ENCODE measurements at places on chromosomes 16 and 17.

- no peak for DNase-seq
Observed at GRCh38 chr17:57609125-57609877, 135.8 kb downstream of the CCDC182 start.

GRCh38 chr17:39194089-39194984 lies 3.1 kb downstream of the CACNB1 start:
- DNase-seq, result no peak

DNA sequence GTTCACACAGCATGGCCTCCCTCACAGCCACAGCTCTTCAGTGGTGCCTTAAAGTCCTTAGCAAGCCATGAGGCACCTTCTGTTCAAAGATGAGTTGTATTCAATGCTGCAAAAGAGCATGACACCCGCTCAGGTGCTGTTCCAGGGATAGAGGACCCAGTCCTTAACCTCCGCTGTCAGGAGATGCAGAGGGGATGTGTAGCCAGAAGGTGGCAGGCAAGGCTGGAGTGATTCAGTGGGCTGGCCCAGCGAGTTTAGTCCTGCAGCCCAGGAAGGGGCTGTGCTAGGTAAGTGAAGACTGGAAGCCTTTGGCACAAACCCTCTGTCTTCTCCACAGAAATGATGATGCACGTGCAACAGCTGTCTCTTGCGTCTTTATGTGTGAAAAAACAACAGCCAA lies 25.0 kb upstream of the ADAM11 start:
- DNase-seq, result no peak

DNA sequence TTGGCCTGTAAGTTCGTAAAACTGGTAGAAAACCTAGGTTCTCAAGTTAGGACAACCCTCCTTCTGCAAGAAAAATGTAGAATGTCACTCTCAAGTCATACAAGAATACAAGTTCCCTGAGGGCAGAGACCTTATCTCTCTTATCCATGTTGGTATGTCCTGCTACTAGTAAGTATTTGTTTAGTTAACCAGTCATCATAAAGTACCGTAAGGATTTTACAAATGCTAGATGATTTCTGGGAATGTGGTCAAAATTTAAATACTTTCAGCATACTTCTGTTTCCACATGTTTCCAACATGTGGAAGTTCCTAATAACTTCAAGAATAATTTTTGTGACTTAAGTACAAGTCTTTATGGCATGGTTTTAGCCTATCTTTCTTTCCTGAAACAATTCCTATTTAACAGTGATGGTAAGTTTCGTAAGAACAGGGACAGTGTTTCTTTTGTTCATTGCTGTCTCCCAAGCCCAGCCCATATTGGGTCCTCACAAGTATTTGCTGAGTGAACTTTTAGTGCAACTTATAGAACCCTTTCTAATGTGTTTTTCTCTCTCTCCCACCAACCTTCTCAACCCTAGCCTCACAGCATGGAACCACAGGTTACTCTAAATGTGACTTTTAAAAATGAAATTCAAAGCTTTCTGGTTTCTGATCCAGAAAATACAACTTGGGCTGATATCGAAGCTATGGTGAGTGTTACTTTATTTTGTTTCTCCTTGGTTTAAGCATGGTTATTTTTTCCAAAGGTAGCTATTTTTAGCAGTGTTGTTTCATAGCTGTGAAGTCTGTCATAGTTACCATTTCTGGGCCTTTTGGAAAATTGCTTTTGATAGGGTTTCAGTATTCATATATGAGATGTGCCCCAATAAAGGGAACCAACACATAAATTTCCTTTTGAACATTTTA lies 4.5 kb downstream of the NBR1 start:
- no peak for DNase-seq

DNA sequence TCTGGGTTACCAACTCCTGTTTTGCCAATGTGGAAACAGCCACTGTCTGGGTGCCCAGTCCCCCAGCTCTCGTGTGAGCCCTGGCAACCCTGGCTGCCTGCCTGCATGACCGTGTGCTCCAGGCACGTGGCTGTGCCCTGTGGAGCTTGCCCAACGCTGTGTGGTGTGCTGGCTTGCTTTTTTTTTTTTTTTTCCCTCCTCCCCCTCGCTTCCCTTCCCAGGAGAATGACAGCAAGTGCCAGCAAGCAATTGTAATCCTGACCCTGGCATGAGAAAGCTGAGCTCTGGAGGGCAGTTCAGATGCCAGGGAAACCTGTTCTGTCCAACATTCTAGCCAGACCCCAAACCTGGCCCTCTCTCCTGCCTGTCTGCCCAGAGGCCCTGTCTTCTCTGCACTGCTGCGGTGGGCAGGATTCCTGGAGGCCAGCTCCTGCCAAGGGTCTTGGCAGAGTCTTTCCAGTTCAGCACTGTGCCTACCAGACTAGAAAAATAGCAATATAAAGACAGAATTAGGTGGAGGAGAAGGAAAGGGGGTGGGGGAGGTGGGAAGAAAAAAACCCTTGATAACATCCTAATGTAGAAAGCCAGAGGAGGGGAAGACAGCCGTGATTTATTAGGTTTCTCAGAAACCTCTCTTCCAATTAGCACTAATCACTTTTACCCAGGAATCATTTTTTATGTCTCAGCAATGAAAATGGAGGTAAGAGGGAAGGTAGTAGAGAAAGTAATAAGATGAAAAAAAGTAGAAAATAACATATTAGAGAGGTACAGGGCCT lies 9.0 kb downstream of the HLF start:
- DNase-seq, result no peak

DNA sequence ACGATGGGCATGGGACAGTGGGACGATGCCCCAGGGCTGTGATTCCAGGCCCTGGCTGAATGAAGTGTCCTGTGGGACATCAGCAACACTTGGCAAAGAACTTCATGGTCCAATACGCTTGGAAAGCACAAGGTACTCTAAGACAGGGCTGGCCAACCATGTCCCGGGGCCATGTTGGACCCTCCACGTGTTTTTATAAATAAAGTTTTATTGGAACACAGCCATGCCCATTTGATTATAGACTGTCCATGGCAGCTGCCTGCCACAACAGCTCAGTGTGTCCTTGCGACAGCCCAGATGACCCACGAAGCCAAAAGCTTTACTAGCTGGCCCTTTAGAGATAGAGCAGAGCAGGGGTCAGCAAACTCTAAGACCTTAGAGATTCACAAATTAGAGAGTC lies 282.1 kb downstream of the C16orf95 start:
- no peak for DNase-seq

- no peak for DNase-seq
Observed at GRCh38 chr17:43352579-43353331, 46.0 kb upstream of the ARL4D start.

- no peak for DNase-seq
Observed at GRCh38 chr16:17299790-17300189, 171.0 kb downstream of the XYLT1 start.

- DNase-seq, result no peak
Observed at GRCh38 chr17:4858882-4859260, 25.7 kb downstream of the MINK1 start.

DNA sequence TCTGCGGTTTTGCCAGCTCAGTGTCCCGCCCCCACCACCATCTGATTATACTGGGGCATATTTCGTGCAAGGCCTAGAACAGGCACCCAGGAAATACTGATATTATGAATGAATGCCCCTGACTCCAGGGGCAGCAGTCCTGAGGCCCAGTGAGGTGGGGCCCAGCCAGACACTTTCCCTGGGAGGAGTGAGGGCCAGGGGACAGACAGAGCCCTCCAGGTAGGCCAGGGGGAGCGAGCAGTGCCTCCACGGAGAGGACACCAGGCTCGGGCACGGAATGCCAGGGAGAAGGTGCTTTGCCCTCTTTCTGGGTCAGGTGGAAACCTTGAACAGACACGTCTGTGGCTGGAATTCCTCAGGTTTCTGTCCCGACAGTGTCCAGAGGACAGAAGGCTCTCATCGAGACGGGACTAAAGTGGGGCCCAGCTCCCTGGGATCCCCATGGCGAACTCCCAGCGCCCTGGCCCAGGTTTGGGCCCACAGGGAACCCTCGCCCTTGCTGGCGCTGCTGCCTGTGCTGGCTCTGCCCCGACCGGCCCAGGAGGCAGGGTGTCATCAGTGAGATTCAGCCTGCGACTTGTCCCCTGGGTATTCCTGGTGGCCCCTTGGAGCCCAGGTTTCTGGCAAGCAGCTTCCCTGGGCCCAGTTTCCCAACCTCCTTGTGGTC lies 4.3 kb downstream of the KATNB1 start:
- no peak for DNase-seq

GRCh38 chr16:62240722-62241121 lies 204.5 kb upstream of the CDH8 start:
- no peak for DNase-seq

- no peak for DNase-seq
Observed at GRCh38 chr17:55155856-55156560, 108.8 kb upstream of the HLF start.

DNA sequence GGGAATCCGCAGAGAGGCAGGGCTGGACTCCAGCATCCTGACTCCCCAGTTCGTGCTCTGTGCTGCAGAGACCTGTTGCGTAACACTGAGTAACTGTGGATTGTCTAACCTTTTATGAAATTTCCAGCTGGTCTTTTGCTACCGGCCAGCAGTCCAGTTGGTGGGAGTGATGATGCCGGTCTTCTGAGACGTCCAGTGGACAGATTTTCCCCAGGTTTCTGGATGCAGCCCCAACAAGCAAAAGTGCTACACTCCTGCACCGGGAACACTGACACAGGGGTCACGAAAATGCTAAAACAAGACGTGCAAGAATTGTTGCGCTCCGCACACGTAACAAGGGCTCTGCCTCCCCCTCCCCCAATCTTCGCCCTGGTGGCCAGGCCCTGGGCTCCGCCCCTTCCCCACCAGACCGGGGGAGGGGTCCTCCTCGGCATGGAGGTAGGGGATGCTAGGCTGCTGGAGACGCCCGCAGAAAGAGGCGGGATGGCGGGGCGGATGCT lies 701 bp upstream of the MRC2 start:
- DNase-seq, result peak; percentile 84

GRCh38 chr16:4613636-4614570 lies 785 bp downstream of the UBALD1 start:
- peak; percentile 6 for DNase-seq

DNA sequence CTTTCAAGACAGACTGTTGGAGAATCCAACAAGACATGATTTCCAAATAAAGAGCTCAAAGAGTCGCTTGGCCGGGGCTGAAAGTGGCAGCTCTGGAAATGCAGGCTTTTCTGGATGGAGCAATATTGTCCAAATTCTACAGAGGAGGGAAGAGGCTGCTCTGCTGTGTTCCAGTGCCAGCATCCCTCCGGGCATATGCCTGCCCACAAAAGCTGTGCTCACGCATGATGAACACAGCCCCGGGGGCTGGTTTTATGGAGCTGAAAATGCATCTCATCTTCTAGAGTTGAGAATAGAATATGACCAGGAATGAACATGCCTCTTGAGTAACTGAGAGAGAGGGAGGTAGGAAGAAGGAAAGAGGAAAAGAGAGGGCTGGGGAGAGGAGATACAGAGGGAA lies 74.7 kb upstream of the TOX3 start:
- no peak for DNase-seq

- no peak for DNase-seq
Observed at GRCh38 chr17:81683208-81683583, 401 bp downstream of the ARL16 start.

GRCh38 chr17:7575481-7575883 lies 4.0 kb upstream of the CD68 start:
- DNase-seq, result no peak

DNA sequence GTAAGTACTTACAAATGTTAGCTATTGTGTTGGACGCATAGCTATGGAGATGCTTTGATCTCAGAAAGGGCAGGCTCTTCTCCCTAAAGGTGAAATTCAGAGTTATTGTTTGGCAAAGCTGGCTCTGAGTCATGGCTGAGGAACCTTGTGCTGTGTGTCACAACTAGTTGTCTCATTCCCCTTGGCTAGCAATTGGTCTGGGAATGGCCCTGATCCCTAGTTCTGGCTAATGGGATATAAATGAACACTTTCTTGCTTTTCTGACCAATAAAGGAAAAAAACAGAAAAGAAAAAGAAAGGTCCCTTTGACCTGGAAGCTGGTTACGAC lies 210.6 kb downstream of the MAP2K4 start:
- no peak for DNase-seq

- DNase-seq, result no peak
Observed at GRCh38 chr16:18804540-18804939, 3.2 kb upstream of the ARL6IP1 start.

DNA sequence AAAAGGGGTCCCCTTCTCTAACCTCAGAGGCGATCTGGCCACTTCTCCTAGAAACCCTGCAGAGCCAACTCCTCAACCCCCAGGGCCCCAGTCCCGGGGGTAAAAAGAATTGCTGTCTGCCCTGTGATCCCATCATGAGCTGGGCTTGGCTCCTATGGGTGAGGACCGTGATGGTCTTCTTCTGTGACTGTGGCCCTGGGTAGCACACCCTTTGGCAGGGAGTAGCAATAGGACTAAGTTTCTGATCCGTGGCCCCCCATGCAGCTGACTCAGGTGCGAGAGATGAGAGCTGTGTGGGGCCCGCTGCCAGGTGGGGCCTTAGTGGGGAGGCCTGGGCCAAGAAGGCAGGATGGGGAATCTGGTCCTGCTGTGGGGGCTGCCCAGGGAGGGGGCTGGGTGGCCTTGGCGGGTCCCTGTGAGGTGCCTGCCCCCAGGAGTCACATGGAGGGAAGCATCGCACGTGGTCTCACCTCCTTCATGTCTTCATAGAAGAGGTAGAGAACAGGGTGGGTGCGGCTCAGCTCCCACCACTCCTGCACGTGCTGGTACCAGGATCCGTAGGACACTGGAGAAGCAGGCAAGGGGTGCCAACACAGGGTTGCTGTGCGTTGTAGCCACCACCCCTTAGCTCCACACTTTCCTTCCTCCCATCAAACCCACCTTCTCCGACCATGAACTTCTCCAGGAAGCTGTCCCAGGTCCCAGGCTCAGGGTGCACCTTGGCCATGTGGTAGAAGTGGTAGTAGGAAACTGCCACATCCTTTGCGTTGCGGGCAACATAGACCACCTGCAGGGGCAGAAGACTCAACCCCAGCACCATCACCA lies 3.3 kb downstream of the SULT1A1 start:
- DNase-seq, result no peak

DNA sequence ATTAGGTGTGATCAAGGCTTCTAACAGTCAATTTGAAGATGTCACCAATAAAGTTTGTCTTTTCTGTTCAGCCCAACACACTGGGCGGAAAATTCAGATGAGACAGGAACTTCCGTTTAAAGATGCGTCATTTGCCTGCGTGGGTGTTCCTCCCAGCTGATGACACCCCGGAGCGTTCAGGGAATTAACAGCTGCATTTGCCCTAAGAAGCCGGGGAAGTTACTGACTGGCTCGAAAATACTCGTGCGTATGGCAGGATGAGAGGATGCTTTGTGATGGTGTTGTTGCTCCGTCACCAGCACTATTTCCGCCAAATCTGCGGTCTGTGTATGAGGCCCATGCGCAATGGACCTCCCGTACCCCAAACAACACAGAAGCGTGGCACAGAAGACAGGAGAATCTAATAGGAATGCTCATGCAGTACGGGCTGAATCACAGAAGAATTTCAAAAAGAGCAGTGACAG lies 11.9 kb upstream of the PVALEF start:
- DNase-seq, result no peak
